ENCODE measurements at places on chromosomes 7 and 10. TPM values are rescaled to one million over a fixed set of nuclear protein-coding genes. Genes with fewer than 3 reads are reported as not detected.
A peak's percentile ranks its signal among the peaks of the same experiment; 100 is the strongest.

DNA sequence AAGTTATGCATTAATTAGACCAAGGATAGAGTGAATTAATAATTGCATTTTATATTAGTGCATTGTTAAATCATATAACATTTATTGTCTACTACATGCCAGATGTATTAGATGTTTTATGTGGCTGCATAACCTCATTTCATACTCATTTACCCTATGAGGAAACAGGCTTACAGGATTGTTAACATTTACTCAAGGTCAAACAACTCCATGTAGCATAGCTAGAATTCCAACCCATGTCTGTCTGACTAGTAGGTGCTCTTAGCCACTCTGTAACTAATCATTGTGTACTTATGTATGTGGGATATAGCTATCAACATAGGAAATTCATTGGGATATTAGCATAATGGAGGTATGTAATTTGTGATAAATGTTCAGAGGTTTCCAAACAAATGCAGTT is 46.3 kb downstream of the PHYHIPL start:
- DNase-seq: no peak

The CYP26A1 gene
- total RNA-seq: not detected

The BEND7 gene
- 3.7 TPM for total RNA-seq

GRCh38 chr7:130490311-130490791 is 1.5 kb upstream of the MEST start:
- DNase-seq: no peak

- no peak for DNase-seq
Observed at GRCh38 chr7:134298902-134299683, 17.6 kb downstream of the SLC35B4 start.

DNA sequence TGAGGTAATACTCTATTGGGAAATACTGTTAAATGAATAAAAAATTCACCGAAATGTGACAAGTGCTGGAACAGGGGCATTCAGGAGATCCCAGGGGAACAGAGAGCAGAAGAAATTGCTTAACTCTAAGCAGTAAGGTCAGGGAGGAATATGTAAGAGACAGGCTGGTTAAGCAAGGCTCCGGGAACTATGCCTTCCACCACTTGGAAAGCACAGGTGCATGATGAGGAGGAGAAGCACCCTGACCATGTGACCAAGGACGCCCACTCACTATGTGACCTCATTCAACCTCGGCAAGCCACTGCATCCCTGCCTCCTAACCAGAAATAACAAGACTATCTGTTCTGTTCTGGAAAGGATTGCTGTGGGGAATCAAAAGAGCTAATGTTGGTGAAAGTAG is 218.4 kb downstream of the ELMO1 start:
- no peak for DNase-seq

- no peak for DNase-seq
Observed at GRCh38 chr10:77716458-77717317, 79.1 kb upstream of the KCNMA1 start.

The HMX3 gene
- total RNA-seq: not detected

DNA sequence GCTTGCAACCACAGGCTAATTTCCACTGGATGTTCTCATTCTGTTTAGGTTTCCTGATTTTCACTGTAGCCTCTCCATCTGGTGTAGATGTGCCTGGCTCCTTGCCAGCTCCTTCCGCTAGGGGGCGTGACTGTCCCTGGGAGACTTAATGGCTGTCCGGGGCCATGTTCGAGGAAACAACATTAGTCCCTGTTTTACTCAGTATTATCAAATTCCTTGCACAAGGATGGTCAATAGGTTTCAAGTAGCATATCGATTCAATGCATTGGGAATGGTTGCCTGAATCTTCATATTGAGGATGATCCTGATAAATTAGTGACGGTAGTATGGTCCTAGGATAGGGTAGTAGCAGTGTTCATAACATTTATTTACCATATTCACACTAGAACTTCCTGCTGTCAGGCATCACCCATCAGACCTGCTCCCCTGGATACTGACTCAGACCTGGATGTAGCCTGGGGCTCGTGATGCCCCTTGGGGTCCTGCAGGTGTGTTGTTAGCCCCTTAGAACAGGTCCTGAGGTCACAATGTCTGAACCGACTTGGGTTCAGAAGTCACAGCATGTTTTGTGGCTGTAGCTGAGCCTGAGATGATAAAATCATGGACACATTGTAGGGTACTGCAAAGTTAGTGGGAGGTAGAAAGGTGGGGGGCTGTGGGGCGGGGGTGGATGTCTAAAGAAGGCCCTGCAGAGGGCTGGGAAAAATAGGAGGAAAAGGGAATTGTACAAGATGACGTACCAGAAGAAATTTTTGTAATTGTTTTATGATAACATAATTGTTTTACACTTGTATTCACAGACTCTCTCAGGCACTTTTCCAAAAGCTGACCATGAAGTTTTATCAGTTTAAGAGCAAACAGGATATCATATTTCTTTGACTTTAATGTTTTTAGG is 8.9 kb upstream of the EXOC6 start:
- DNase-seq: no peak

DNA sequence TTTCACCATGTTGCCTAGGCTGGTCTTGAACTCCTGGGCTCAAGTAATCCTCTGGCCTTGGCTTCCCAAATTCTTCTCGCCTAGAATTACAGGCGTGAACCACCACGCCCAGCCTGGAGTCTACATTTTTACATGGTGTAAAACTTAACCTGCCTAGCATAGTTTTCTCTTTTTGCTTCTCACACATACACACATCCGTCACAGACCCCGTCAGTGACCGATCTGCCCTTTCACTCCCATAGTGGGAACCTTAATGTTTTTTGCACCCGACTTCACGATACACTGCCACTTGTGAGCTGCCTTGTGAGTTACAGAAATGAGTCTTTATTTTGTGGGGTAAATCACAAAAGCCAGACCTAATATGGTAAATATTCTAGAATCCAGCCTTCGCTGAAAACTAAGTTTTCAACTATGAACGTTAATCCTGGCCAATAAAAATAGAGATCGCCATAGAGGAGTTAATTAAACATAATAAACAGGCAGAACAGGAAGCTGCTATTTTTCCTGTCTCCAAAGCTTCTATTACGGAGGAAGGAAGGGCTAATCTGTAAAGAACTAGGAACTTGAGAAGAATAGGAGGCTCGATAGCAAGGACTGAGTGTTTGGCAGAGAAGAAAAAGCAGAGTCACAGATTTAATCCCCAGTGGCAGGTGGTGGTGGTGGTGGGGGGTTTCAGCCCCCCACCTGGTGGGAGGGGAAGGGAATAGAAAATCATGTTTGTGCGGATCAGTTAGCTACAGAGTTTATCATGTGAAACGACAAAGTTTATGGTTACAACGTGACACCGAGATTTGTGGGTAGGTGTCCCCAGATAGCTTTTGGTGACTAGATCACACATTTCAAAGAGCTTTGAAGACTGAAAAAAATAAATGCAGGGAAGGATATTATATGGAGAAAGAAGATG is 14.7 kb upstream of the FAM171A1 start:
- no peak for DNase-seq

DNA sequence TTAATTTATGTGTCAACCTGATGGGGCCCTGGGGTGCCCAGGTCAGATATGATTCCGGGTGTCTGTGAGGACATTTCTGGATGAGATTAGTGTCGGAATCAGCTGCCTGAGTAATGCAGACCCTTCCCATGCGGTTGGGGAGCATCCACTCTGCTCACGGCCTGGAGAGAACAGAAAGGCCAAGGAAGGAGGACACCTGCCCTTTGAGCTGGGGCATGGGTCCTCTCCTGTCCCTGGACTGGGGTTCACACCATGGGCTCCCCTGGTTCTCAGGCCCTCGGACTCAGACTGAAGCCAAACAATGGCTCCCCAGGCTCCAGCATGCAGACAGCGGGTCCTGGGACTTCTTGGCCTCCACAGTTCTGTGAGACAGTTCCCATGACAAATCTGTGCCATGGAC is 94.3 kb downstream of the BMS1 start:
- no peak for DNase-seq

- no peak for DNase-seq
Observed at GRCh38 chr10:46247181-46247475, 39.7 kb upstream of the ANTXRL start.

DNA sequence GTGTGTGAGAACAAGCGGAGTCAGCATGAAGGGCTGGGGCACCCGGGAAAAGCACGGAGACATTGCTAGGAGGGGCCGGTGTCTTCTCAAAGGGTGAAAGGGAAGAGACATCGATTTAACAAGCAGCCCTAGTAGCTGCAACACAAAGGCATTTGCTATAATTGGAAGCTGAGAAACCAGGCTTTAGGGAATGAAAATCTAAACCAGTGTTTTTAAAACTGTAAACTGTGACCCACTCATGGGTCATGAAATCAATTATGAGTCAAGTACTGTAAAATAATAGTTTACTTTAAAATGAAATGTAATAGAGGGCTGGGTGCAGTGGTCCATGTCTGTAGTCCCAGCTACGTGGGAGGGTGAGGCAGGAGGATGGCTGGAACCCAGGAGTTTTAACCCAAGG is 128.7 kb upstream of the RHEB start:
- peak; percentile 34 for DNase-seq

GRCh38 chr7:3551536-3551935 is 250.5 kb downstream of the SDK1 start:
- DNase-seq: no peak

- no peak for DNase-seq
Observed at GRCh38 chr7:42026622-42027197, 210.3 kb downstream of the GLI3 start.

DNA sequence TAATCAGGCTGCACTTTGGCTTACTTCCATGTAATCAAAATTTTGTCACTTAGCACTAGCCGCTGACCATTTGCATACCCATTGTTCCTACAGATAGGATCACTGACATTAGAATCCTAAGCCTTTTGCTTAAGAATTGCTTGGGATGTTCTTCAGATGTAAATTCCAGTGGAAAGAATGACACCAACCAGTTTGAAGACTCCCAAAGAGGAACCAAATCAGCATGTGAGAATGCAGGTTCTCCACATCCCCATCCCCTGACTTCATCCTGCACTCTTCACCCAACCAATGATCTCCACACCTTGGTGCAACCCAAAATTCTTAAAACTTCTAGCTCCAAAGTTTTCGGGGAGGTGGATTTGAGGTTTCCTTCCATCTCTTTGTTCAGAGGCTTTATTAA is 345.6 kb downstream of the GPAM start:
- no peak for DNase-seq

- no peak for DNase-seq
Observed at GRCh38 chr10:88103576-88103975, 240.2 kb downstream of the PTEN start.

DNA sequence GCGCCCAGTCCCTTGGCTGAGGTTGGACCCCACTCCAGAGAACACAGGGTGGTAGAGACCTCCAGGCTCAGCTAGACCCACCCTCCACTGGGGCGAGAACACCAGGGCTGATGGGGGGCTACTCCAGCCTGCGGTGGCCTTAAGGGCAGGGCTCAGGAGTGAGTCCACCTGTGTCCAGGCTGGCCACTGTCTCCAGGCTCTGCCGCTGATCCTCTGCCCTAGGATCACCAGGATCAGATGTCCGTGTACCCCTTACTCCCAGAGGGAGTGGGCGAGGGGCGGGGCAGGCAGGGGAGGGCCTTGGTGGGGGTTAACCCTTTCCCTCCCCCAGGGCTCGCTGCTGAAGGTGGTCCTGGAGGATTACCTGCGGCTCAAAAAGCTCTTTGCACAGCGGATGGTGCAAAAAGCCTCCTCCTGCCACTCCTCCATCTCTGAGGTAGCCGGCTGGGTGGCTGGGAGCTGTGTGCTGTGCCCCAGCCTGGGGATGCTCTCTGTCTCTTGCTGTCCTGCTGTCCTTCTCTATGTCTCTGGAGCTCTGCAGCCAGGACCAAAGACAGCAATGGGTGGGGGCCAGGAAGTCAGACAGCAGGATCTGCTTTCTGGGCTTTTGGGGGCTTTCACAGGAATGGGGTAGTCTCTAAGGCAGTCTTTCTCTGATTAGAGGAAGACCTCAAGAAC is 38.0 kb downstream of the PSAP start:
- no peak for DNase-seq

- DNase-seq: no peak
Observed at GRCh38 chr7:31648288-31648687, 38.7 kb upstream of the PPP1R17 start.

- no peak for DNase-seq
Observed at GRCh38 chr10:841535-841934, 90.0 kb downstream of the LARP4B start.

GRCh38 chr7:120898715-120899499 is 41.0 kb upstream of the TSPAN12 start:
- no peak for DNase-seq

DNA sequence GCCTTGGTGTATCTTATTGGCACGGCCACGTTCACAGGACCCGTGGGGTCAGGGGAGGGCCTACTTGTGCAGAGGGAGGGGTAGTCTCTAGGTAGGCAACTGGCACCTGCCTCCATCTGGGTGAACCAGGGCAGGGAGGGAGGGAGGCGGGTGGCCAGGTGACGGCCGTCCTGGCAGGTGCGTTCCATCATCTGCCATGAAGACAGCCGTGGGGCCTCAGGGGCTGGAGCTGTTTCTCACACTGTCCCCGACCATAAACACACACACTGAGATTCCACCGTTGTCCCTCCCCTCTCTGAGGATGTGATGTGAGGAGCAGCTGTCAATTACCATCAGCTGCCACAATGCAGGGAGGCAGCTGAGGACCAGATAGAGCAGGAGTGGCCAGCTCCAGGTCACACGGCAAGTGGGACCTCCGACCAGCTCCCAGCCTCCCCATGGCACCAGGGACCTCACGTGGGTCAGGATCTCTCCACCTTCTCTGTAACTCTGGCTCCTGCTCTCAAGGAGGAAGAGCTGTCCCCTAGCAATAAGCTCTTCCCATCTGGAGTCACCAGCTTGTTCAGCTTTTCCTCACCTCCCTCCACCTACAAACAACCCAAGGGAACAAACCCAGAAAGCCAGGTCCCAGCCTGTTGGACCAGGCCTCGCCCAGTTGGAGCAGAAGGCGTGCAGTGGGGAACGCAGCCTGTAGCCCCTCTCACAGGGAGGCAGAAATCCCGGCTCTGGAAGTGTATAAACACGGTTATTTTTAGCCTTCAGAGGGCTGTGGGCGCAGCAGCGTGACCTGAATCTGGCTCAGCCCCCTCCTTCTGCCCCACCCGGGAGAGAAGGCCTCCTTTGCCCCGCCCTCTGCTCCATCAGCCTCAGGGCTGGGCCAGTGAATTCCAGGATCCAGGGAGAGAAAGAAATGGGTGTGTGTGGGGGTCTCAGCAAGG is 33.1 kb downstream of the ZMIZ1 start:
- peak; percentile 92 for DNase-seq

GRCh38 chr10:34200355-34200901 is 614.7 kb downstream of the PARD3 start:
- no peak for DNase-seq

The CUZD1 gene
- 0.59 TPM for total RNA-seq

The FLNC gene
- total RNA-seq: 5.0 TPM
